ENCODE measurements at places on chromosomes 16 and 17.
A peak's percentile ranks its signal among the peaks of the same experiment; 100 is the strongest.

GRCh38 chr17:31654936-31655335, 204.1 kb downstream of the COPRS start:
- DNase-seq, result no peak

DNA sequence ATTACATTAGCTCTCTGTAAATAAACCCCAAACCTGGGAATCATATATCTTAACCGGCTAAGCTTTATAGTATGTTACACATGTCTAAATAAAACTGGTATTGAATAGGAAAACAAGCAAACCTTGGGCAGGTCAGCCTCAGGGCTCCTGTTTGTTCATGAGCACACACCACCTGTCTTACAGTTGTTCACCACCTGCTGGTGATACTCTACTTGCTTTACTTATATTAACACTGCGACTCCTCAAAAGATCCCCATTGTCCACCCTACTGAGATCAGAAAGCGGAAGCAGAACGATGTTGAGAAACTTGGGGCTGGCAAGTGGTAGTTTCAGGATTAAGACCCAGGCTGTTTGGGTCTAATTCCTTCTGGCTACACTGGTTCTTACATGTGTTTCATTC, 16.4 kb downstream of the CDH13 start:
- no peak for DNase-seq

DNA sequence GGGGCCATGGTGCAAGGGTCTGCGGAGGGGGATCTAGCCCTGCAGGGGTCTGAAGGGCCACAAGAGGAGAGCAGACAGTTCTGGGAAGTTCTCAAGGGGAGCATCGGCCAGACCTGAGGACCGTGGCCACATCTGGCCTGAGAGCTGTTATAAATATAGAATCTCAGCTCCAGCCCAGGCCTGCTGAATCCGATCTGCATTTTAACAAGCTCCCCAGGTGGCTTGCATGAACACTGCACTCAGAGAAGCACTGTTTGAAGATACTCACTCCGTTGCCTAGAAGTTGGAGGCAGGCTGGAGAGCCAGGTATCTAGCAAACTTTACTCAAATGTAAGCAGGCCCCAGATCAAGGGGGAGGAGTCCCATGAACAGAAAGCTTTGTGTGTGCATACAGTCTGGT, 61.3 kb downstream of the NKD1 start:
- DNase-seq, result no peak

DNA sequence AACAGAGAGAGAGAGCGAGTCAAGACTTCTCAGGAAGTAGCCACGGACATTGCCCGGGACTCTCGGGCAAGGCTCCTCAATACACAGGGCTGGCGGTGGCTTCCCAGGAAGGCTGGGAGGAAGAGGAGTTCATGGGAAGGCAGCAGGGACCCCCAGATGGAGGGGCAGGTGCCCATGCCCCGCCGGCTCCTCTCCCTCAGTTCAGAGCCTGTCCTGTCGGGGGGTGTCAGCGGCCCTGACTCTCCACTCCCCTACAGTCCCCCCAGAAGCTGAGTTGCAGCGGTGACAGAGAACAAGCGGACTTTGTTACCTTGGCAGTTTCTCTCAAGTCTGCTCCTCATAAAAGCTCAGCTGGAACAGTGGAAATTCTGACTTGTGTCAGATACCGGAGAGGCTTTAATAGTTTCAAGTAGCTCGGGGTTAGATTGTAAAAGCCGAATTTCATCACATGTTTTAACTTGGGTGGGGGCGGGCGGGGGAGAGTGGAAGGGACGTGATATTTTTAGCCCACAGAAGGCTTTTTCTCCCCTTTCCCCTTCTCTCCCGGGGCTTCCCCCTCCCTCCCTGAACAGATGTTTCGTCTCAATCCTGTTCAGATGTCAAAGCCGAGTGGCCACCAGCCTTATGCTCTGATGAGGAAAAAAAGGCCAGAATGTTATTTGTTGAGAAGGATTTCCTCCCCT, 65.2 kb downstream of the NKD1 start:
- no peak for DNase-seq

GRCh38 chr16:47013910-47014309, 40.4 kb upstream of the DNAJA2 start:
- DNase-seq, result no peak

GRCh38 chr16:9159839-9160550, 68.6 kb downstream of the HAPSTR1 start:
- peak; percentile 35 for DNase-seq

DNA sequence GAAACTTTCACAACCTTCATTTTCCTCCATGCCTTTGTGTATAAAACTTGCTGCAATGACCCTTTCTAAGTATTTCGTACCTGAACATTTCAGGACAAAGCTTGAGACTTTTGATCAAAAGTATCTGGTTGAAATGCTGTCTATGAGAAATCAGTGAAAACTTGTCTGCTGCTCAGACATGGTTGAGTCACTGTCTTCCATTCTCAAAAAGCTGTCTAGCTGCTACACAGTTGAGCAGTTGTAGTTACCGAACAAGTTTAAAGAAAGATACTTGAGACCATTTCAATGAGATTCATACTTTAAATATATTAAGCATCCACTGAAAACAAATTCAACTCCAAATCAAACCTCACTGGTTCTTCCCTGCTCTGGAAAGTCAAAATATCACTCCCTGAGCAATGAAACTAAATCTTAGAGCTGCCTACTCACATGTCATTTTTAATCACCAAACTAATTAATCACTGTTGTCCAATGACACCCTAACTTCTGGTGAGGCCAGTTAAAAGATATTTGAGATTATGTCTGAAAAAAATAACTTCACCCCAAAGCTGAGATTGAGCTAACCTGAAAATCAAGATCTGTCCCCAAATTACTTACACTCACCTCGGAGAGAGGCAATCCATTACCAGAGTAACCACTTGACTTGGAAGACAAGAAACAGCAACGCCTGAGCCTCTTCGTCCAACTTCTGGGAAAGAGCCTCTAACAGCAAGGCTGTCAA, 488 bp downstream of the TMEM100 start:
- no peak for DNase-seq

- DNase-seq, result peak; percentile 32
These were observed 3.5 kb upstream of the ITGAE start for GRCh38 chr17:3804503-3804931.

GRCh38 chr17:71383091-71383490, 737.7 kb upstream of the SOX9 start:
- DNase-seq, result no peak

- DNase-seq, result peak; percentile 11
These were observed 106.3 kb upstream of the HSBP1 start for GRCh38 chr16:83701494-83701893.

GRCh38 chr16:60811657-60812056, 1224.6 kb downstream of the CDH8 start:
- no peak for DNase-seq

DNA sequence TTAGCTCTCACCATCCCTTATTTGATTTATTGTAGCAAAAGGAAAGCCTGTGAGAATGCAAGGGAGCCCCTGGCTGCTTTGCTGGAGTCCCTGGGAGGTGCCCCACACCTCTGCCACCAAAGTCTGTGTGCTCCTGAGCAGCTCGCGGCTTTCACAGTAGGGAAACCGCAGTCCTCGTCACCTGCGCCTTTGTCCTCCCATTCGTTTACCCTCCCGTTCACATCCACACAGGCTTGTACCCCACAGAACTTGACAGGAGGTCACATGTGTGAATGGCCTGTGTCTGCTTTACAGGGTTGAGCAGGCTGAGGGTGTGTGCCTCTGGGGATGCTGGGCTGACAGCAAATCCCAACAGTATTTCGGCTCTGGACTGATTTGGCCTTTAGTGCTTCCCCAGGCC, 152.5 kb downstream of the LGALS9B start:
- no peak for DNase-seq

DNA sequence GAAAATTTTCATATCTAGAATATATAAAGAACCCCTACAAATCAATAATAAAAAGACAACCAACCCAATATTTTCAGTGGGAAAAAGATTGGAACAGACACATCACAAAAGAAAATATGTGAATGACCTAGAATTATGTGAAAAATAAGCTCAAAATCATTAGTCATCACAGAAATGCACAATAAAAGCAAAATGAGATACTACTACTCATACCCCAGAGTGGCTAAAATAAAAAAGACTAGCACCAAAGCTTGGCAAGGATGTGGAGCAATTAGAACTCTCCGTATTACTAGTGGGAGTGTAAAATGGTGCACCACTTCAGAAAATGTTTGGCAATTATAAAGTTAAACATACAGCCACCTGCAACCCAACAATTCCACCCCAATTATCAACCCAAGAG, 48.0 kb upstream of the CDH5 start:
- DNase-seq, result no peak

DNA sequence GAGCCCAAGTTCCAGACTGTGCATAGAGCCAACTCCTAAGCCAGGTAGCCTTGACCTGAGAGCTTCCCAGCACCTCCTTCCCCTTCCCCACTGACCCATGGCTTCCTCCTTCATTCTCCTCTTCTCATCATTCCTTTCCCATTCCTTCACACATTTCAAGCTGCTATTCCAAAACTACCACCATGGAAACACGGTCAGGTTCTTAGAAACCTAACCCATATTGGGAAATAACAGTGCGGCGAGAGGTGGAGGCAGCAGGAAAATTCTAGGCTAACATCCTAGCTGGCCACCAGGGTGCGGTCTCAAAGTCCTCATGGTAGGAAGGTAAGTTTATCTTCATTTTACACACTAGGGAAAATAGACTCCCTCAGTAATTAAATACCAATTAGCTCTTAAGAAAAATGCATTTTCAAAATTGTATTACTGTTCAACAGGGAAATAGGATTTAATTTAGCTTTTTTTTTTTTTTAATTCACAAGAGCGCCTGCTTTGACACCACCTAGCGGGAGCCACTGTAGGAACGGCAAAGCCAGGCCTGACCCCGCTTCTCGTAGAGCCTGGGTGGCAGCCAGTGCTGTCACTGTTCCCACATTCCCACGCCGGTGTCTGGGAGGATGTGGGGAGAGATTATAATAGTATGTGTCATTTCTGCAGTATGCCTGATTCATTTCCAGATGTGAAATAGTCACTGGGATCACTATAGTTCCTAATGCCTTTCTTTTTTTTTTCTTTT, 14.0 kb upstream of the SPHK1 start:
- peak; percentile 76 for DNase-seq

DNA sequence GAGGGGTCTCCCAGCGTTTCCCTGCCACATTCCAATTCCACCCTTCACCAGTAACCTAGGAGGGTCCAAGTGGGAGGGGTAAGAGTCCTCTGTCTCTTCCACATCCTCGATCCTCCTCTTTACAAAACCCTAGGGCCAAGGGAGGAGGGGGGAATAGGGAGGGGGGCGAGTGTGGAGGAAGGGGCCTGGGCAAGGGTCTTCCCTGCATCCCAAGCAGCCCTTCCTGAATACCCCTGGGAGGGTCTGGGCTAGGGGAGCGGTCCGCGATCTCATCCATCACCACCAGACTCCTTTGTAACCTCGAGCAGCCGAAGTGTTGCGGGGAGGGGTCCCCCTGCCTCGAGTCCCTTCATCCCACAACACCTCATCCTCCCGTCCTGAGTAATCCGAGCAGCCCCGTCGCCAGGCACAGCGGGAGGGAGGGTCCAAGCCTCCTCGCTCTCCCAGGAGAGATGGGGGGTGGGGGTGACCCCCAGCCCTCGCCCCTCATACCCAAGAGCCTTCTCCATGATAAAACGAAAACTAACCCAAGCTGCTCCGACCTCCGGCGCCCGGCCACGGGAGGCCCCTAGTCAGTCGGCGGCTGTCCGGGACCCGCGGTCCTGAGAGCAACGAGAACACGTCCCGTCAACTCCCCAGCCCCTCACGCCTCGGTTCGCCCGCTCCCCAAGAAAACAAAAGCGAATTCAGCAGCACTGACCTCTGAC, 502 bp downstream of the SMPD3 start:
- DNase-seq, result no peak

DNA sequence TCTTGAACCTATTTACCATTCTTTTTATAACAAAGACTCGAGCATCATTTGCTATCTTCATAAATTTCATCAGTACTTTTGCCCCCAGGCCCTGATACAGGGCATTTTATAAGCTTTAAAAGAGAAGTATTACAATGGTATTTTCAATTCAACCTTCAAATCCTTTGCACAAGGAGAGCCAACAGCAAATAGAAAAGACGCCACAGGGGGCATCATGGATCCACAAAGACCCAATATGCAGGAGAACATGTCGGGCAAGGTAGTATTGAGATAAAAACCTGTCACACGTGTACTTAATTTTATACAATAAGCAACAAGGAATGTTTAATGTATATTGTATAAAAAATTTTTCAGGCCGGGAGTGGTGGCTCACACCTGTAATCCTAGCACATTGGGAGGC, 10.2 kb downstream of the MAP3K14 start:
- no peak for DNase-seq

DNA sequence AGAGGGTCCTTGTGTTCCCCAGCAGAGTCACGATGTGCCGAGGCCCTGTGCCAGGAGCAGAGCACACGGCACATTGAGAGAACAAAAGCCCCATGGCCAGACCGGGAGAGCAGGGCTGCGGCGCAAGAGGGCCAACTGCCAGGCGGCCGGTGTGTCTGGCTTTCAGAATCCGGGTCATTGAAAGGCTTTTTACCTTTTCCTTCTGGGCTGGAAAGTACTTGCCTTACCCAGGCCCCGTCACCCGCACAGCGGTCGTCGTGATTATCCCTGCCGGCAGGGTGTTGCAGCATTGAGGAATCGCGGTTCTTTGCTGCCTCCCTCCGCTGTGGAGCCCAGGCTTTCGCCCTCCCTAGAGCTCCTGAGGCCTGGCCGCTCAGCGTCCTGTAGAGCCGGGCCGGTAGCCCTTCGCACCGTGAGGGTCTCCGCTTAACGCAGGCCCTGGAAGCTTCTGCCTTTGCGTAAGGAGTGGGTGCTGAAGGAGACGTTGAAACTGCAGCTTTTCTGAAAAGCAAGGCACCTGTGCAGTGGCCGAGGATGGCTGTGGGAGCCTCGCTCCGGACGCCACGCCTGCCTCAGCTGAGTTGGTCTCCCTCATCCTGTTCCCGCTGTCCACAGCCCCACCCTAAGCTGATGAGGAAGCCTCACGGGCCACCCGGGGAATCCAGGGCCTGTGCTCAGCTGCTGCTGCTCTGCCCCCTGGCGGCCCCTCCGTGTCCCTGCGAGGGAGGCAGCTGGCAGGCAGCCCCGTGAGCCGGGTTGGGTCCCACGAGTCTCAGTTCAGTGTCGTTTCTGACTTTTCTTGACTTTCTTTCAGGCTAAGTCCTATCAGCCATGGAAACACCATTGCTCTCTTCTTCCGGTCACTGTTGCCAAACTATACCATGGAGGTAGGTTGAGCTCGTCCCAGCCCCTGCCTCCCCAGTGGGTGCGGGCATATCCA, 8.6 kb upstream of the MC1R start:
- peak; percentile 68 for DNase-seq

All from amniotic epithelial cell (primary cell).